Inflammatory macrophage treated with lipopolysaccharide for 4 hours (primary cell): ENCODE measurements at places on chromosomes 3 and 15.

- DNase-seq: no peak
Observed at GRCh38 chr3:148214705-148215104, 483.0 kb upstream of the AGTR1 start.

DNA sequence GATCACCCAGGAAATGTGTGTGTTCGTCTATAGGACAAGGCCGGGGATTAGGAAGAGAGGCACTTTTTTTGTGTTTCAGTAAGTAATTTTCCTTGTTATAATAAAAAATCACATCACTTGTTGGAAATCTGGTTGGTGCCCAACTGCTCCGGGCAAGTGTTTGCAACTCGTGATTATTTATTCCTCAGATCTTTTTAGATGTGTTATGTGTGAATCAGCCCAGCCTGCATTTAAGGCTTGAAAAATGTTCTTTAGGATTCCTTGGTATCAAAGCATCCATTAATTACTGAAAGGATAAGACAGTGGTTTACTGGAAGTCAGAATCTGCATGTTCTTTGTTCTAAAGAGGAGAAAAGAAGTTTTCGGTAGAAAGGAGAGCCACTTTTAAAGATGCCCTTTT lies 345.6 kb downstream of the FEZF2 start:
- DNase-seq: no peak

DNA sequence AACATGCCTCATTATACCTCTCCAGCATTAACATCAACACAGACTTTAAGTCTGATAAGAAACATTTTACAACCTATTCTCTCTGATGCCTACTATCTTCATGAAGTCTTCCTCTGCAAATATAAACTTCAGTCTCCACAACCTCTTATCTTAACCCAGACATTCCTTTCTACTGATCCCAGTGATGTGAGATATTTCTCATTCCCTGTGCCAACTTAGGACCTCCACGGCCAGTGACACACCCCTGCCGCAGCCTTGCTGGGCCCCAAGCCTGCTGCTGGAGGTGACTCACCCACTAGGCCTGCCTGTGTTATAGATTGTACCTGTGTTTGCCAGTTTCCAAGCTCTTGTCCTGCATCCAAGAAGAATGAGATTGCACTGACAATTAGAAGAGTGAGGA lies 734.5 kb upstream of the CADM2 start:
- DNase-seq: no peak

GRCh38 chr3:72990701-72991395 lies 5.8 kb upstream of the PPP4R2 start:
- peak; percentile 78 for DNase-seq

- no peak for DNase-seq
Observed at GRCh38 chr3:151037746-151038477, 47.6 kb upstream of the MED12L start.

- DNase-seq: no peak
Observed at GRCh38 chr3:60829058-60829457, 422.2 kb downstream of the FHIT start.

GRCh38 chr3:180420804-180421203 lies 181.2 kb upstream of the TTC14 start:
- no peak for DNase-seq

DNA sequence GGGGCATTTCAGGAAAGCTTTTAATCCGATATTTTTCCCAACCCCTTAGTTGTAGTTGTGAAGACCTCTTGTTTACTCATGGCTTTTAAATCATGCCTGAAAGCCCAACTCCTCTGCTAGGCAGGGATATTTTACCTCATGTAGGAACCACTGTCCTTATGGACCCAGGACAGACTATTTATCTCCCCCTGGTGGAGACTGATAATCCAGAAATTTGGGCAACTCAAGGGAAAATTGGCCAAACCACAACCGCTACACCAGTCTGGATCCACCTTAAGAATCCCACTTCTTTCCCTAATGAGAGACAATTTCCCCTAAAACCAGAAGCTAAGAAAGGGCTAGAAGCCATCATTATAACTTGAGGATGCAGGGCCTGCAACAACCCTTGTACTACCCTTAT lies 248.1 kb upstream of the STAC start:
- no peak for DNase-seq
